ENCODE measurements at places on chromosomes 3 and 15.
A peak's percentile ranks its signal among the peaks of the same experiment; 100 is the strongest.

DNA sequence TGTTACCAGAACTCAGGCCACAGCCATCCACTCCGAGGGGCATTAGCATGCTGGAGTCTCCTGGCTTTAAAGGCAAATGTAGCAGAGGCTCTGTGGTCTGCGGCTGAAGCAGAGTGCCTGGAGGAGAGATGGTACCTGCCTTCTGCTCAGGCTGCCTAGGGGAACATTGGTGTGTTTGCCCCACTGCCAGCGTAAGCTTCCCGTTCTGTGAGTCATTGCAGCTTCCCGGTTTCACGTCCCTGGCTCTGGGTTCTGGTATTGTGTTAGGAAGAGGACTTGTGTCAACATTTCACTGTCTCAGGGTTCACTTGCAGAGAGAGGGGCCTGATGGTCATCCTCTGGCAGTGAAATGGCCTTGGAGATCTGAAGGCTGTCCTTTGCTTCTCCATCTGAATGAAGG lies 1.8 kb downstream of the GASK1A start:
- H3K27ac ChIP-seq: no peak overlapping the region
- DNase-seq: no peak
- peaks cover 19% of the 10 kb centered on the region for H3K27me3 ChIP-seq

DNA sequence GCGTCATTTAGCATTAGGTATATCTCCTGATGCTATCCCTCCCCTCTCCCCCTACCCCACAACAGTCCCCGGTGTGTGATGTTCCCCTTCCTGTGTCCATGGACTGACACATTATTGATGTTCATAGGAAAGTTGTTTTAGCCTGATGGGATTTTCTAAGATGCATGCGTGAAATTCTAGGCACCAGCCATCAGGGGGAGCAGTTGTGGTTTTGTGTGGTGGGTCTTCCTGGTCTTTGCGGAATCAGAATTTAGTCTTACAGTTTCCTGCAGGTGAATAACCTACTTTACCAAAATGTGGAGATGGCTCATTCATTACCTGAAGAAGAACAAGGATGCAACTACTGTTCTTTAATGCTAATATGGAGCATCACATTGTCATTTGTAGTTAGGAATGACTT lies 455.0 kb upstream of the THBS1 start:
- no peak for DNase-seq
- no peaks in the 10 kb centered on the region for H3K27me3 ChIP-seq
- H3K4me3 ChIP-seq: no peak overlapping the region
- H3K27ac ChIP-seq: no peak overlapping the region
- peaks cover 5% of the 10 kb centered on the region for H3K4me1 ChIP-seq
- no peaks in the 10 kb centered on the region for H3K36me3 ChIP-seq

- H3K27me3 ChIP-seq: peaks cover 76% of the 10 kb centered on the region
- no peaks in the 10 kb centered on the region for H3K36me3 ChIP-seq
- H3K4me3 ChIP-seq: peak overlapping the region; percentile 28
- peaks cover 54% of the 10 kb centered on the region for H3K4me1 ChIP-seq
Observed at GRCh38 chr15:67834581-67835296, 5.1 kb downstream of the RNU6-1 start.

DNA sequence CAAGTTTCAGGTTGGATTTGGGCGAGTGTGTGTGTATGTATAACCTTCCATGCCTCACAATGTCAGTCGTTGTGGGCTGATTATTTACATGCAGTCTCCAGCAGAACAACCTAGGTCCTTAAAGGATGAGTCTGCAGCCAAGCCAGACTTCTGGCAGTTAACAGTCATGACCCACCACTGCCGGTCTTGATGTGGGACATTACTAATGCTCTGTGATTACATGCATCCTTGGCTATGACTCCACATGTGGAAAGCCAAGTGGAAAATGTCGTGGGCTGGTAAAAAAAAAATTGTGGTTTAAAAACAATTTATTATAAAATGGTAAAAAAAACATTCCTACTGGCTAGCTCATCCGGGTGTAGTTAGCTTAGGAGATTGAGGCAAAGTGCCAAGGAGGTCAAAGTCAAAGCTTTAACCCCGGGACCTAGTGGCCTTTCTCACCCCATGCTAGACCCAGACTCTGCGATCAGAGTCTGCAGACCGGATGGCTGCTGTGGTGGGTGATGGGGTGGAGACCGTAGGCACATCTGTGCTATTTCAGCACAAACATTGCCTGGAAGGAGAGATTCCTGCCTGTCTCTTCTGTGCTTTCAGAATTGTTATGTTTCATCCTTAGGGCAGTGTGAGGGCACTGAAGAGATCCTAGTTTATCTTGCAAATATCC lies 6.8 kb downstream of the RARRES1 start:
- peaks cover 8% of the 10 kb centered on the region for H3K4me1 ChIP-seq
- DNase-seq: peak; percentile 84
- H3K27me3 ChIP-seq: no peaks in the 10 kb centered on the region
- peaks cover 2% of the 10 kb centered on the region for H3K36me3 ChIP-seq
- no peak overlapping the region for H3K4me3 ChIP-seq

GRCh38 chr3:37907906-37908305 lies 46.2 kb downstream of the CTDSPL start:
- H3K4me1 ChIP-seq: peaks cover 46% of the 10 kb centered on the region
- no peaks in the 10 kb centered on the region for H3K27me3 ChIP-seq
- H3K36me3 ChIP-seq: peaks cover 3% of the 10 kb centered on the region
- DNase-seq: peak; percentile 41
